ENCODE measurements at places on chromosomes 2 and 18. TPM values are rescaled to one million over a fixed set of nuclear protein-coding genes. Genes with fewer than 3 reads are reported as not detected.

The LYPD6 gene
- 0.08 TPM for total RNA-seq

The CXCR1 gene
- not detected for total RNA-seq

The BOLL gene
- not detected for total RNA-seq

The GATA6 gene
- total RNA-seq, result 1.7 TPM

The ARHGAP15 gene
- total RNA-seq, result not detected

The WNT10A gene
- total RNA-seq, result 0.10 TPM

The IL37 gene
- not detected for total RNA-seq

The GPR35 gene
- total RNA-seq, result 0.61 TPM

The MATN3 gene
- 17.8 TPM for total RNA-seq

All from A549 treated with Hydrocortisone at 1 μM for 4 hours (cell line).